ENCODE measurements at places on chromosomes 1 and 21.

GRCh38 chr1:239126884-239127283 lies 259.5 kb upstream of the CHRM3 start:
- DNase-seq, result no peak

DNA sequence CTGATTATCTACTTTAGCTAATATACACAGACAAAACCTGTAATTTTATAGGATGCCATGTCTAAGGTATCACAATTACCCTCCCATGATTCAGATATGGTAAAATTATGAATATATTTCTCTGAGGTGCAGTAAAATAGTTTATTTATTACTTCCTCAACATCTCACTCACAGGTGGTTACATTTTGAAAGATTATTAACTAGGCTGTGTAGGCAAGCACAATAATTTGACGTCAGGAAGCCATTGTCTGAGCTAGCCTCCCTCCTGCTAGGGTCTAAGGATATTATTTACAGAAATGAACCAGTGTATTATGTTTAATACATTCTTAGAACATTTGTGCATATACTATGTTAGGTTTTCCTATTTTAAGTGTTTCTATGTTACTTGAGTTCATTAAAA lies 69.9 kb upstream of the ADGRL2 start:
- no peak for DNase-seq

GRCh38 chr1:87226341-87226760 lies 102.3 kb upstream of the LMO4 start:
- DNase-seq, result no peak

GRCh38 chr1:182246783-182247182 lies 144.8 kb downstream of the GLUL start:
- DNase-seq, result no peak

- DNase-seq, result no peak
These were observed 7.3 kb downstream of the MRPL37 start for GRCh38 chr1:54207287-54207686.

Data from NCI-H1436 treated with DMSO at 0.1 percent for 48 hours (cell line).